Naive thymus-derived CD8-positive, alpha-beta T cell (primary cell): ENCODE measurements at places on chromosomes 16 and 17.

DNA sequence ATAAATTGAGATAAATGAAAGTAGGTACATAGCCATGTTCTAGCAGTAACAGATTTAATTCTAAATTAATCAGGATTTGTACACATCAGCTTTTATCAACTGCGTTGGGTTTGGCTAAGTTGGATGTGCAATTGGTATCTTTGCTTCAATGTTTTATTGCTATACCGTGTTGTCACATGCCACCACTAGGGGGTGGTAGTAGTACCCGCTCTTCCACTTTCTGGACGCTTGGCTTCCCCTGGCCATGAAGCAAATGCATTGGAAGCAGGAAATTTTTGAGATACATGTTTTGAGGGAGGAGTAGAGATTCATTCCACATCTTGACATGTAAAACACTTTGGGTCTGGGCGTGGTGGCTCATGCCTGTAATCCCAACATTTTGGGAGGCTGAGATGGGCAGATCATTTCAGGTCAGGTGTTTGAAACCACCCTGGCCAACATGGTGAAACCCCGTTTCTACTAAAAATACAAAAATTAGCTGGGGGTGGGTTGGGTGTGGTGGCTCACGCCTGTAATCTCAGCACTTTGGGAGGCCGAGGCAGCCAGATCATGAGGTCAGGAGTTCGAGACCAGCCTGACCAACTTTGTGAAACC lies 58.6 kb downstream of the EMP2 start:
- peak; percentile 5 for DNase-seq

DNA sequence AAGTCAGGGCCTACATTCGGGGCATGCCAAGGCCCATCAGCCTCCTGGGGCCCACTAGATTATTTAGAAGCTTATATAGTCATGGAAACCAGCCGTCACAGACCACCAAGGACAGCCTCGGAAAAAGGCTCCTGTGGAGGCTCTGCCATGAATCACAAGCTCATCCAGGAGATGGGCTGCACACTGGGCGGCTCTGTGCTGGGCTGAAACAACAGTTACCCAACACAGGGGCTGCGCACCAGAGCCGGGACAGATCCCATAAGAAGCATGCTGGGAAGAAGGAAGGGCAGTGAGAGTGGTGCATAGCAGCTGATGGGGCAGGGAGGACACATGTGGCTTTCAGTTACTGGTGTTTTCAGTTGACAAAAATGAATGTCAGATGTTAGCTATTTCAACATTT lies 67.7 kb upstream of the GSG1L start:
- DNase-seq: no peak

GRCh38 chr16:88613293-88613692 lies 25.1 kb upstream of the IL17C start:
- DNase-seq: no peak

DNA sequence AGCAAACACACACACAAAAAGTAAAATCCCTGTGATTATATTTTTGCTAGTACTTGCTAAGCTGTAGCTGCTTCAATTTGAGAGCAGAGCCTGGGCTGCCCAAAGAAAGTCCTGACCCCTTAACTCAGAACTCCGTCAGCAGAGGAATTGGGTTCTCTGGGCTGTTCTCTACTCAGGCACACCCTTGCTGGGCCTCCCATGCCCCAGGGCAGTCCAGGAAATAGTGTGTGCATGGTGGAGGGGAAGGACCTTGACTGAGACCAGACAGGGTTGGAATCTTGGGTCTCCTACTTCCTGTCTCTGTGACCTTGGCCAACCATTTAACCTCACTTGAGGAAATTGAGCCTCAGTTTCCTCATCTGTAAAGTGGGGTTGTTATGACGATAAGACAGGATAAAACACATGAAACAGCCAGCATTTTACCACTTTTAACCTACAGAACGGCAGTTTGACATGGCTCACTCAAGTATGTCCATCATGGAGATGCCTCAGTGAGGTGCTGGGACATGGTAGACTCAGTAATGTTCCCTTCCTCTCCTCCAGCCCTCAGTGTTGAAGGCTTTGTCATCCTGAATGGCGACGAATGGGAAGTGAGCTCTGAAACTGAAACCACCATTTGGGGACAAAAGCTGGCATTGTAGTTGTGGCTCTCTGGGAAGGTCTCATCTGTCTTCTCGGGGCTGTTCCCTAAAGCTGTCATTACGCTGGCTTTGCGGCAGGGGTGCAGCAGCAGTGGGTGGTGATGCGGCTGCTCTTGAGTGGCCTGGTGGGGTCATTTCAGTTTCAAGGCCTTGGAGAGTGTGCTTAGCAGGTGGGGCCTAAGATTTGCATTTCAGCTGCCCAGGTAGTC lies 74.9 kb downstream of the CMIP start:
- DNase-seq: no peak

DNA sequence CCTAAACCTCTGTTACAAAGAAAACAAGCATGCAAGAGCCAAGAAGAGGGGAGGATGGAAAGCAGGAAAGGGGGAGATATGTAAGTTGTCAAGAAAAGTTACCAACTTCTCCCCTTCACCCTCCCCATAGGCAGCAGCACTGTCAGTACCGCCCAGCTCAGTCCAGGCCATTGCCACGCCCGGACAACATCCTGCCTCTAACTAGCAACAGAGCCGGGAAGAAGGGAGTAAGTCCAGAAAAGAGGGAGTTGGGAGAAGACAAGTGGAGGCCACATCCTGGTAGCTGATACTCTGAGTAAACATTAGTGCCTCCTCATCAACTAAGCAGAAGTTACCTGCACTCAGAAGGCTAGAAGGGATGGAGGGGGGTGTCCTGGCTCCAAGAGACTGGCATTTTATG lies 113.6 kb downstream of the SMG6 start:
- DNase-seq: no peak

GRCh38 chr16:56237451-56237930 lies 46.2 kb downstream of the GNAO1 start:
- no peak for DNase-seq

DNA sequence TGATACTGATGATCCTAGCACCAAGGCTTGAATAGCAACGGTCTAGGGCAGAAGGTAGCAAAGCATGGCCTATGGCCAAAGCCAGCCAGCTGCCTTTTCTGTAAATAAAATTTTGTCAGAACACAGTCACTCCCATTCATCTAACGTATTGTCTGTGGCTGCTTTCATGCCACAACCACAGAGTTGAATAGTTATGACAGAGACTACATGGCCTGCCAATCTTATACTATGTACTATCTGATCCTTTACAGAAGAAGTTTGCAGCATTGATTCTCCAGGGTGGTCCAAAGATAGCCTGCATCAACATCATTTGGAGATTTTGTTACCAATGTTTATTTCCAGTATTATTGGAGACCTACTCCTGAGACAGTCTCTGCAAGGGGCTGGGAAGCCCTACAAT lies 19.9 kb upstream of the MMD start:
- DNase-seq: no peak

DNA sequence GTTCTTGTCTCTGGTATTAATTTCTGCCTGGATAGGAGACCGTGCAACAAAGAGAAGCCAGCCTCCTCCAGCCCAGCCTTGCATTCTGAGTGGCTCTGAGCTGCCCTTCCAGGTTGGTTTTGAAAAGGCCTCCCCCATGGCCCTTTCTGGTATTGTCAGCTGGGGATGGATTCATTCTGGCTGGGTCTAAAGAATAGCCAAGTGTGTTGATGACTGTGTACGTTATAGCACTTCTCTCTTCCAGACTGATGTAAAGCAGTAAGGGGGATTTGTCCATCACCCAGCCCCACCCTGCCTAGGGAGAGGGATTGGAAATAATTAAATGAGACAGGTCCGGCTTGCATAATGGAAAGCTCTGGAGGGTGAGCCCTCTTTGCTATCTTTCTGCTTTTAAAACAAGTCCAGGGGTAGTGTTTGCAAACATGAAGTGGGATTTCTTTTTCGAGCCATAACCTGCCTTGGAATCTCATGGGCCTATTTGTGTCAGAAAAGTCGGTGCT lies 146.4 kb downstream of the MSI2 start:
- DNase-seq: no peak

DNA sequence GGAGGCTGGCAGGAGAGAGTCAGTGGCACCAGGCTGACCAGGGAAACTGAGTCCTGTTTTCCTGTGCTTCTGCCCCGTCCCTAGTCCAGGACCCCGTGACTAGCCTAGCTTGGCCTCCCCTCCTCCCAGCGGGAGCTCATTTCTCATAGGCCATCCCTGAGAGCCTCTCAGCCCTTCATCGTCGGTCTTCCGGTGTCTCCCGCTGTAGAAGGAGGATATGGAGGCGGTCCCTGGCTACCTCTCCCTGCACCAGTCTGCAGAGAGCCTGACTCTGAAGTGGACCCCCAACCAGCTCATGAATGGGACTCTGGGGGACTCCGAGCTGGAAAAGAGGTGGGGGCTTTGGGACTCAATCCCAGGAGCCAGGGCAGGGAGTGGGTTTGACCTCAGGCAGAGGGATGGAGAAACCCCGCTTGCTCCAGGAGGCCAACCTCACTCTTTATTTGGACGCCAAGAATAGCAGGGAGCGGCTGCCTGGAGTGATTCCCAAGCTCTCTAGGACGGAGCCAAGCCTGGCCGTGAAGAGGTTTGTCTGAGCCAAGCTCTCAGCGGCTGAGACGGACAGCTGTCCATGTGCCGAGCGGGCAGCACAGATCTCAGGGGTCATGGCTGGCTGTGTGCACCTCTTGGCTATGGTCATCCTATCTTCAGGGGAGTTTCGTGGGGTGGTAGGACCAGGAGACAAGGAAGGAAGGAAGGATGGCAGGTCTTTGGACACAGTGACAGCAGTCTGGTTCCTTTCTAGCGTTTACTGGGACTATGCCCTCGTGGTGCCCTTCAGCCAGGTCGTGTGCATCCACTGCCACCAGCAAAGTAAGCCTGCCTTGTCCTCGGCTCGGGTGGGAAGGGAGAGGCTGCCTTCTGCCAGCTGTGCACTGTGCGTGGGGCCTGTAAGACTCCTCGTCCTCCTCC lies 26.8 kb downstream of the SGSM2 start:
- DNase-seq: no peak

- no peak for DNase-seq
These were observed 41.7 kb downstream of the SMPD3 start for GRCh38 chr16:68406458-68407152.

DNA sequence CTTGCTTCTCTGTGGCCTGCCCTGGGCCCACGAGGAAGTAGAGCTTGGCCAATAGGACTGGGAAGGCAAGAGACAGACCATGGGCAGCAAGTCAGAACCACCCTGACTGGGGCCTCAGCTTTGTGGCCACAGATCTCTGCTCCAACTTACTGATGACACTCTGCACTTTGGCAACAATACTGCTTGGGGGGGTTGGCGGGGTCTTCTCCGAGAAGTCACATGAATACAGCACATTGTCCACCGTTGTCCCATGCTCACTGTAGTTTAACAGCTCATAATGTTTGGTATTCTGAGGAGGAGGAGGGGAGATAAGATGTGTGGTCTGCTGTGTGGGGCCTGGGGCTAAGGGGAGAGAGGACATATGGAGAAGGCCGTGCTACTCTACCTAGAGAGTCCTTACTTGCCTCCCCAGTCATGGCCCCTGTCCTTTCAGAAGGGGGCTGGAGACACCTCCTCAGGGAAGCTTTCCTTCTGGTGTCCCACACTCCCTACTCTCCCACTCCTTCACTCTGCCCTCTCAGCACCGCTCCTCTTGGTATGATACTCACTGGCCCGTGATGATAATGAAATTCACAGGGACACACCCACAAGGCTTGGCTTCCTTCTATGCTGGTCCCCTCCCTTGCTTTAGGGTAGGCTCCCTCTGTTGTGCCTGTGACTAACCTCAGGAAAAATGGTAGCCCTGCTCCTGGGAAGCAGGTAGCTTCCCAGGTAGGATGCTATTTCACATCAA lies 4.0 kb upstream of the DHRS13 start:
- no peak for DNase-seq

DNA sequence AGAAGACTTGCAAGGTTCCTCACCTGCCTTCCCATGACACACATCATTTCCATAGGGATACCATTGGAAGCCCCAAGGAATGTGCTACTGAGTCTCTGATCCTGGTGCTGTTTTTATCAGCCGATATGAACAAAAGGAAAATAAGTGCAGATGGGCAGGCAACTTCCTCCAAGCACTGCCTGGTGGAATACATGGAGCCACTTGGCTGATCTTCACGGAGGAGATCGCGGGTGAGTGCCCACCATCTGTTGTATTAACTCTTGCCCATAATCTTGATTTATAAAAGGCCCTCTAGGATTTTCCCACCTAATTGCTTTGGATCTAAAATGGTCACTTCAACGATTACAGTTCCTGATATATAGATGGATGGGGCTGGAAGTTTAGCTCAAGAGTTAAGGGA lies 24.7 kb upstream of the CDRT15 start:
- DNase-seq: no peak

- DNase-seq: no peak
These were observed 271.4 kb upstream of the MAF start for GRCh38 chr16:79871906-79872305.

GRCh38 chr17:9406046-9406606 lies 169.5 kb downstream of the STX8 start:
- DNase-seq: no peak

DNA sequence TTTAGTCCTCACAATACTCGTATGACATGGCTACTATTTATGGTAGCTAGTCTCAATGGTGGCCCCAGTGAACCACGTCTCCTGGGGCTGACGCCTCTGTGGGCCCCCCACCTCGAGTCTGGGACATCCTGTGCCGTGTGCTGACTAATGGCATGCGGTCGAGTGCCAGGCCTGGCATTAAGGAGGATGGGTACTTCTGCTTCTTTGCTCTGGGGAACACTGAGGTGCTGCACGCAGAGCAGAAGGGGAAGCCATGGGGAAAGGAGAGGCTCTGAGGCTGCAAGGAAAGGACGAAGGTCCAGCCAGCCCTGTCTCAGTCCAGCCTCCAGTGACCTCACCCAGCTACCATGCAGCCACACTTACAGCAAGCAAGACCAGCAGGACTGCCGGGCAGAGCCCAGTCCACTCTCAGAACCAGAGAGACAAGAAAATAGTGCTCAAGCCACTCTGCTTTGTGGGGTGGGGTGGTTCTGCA lies 5.7 kb upstream of the MPRIP start:
- no peak for DNase-seq

- DNase-seq: no peak
These were observed 4.8 kb downstream of the LGALS3BP start for GRCh38 chr17:78974635-78975591.

DNA sequence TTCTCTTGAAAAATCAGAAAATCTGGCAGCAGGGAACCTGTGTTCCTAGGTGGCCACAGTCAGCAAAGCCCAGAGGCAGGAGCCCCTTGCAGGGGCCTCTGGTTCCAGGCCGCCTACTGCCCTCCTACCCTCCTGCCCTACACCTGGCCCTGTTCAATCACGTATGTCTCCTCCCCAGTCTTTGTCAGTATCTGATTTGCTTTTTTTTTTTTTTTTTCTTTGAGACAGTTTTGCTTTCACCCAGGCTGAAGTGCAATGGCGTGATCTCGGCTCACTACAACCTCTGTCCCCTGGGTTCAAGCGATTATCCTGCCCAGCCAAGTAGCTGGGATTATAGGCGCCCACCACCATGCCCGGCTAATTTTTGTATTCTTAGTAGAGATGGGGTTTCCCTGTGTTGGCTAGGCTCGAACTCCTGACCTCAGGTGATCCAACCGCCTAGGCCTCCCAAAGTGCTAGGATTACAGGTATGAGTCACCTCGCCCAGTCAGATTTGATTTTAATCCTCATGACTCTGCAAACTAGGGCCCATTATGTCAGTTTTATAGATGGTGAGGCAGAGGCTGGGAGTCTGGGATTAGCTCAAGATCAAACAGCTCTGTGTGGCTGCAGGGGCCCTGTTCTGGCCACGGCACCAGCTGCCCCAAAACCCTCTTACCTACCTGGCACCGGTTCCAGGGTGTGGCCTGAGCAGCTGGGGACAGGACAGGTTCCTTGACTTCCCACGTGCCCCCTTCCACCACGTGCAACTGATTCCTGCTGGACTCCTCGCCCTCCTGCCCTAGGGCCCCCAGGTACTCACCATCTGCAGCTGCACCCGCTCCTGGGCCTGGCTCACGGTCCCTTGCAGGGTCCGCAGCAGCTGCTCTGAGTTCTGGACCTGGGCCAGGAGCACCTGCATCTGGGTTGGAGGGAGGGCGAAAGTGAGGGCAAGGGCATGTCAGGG lies 14.7 kb downstream of the RABEP2 start:
- no peak for DNase-seq
